ENCODE measurements at places on chromosomes 6 and 20. TPM values are rescaled to one million over a fixed set of nuclear protein-coding genes. Genes with fewer than 3 reads are reported as not detected.

VNN1 gene
- not detected for polyA plus RNA-seq

SUMO4 gene
- polyA plus RNA-seq: not detected

THBD gene
- 4.9 TPM for polyA plus RNA-seq

SCRT2 gene
- not detected for polyA plus RNA-seq

MYB gene
- 0.16 TPM for polyA plus RNA-seq

KCNK5 gene
- 0.02 TPM for polyA plus RNA-seq

RBL1 gene
- 13.2 TPM for polyA plus RNA-seq

EYS gene
- 0.01 TPM for polyA plus RNA-seq

HDGFL1 gene
- not detected for polyA plus RNA-seq

TINAG gene
- not detected for polyA plus RNA-seq

GSTA3 gene
- not detected for polyA plus RNA-seq

SEC23B gene
- polyA plus RNA-seq: 67.9 TPM

EYA4 gene
- 17.7 TPM for polyA plus RNA-seq

FGD2 gene
- polyA plus RNA-seq: not detected

MUC21 gene
- polyA plus RNA-seq: not detected

Data from fibroblast of lung (primary cell).